ENCODE measurements at places on chromosomes 2 and 18. TPM values are rescaled to one million over a fixed set of nuclear protein-coding genes. Genes with fewer than 3 reads are reported as not detected.

GRCh38 chr2:12675352-12675795 is 41.4 kb upstream of the TRIB2 start:
- no peak for DNase-seq
- no peaks in the 10 kb centered on the region for H3K36me3 ChIP-seq
- no peak overlapping the region for H3K4me3 ChIP-seq
- H3K4me1 ChIP-seq = no peaks in the 10 kb centered on the region
- no peaks in the 10 kb centered on the region for H3K27me3 ChIP-seq

DNA sequence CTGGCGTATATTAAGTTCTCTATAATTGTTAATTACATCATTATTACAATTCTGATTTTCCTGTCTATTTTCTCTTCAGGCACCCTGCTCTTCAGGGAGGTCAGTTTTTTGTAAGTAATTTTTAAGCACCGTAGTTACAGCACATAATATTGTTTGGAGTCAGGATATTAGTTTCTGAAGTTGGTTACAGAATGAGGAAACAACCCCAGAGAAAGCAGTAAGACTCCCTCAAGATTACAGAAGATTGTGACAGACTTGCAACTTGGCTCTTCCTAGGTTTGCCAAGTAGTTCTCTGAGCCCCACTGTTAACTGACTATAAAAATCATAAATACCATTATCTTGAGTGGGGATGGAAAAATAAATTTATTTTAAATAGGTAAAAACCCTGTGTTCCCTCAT is 921 bp downstream of the RPE start:
- H3K4me1 ChIP-seq = no peaks in the 10 kb centered on the region
- DNase-seq = no peak
- no peaks in the 10 kb centered on the region for H3K36me3 ChIP-seq
- no peak overlapping the region for H3K27ac ChIP-seq
- H3K27me3 ChIP-seq = no peaks in the 10 kb centered on the region

DNA sequence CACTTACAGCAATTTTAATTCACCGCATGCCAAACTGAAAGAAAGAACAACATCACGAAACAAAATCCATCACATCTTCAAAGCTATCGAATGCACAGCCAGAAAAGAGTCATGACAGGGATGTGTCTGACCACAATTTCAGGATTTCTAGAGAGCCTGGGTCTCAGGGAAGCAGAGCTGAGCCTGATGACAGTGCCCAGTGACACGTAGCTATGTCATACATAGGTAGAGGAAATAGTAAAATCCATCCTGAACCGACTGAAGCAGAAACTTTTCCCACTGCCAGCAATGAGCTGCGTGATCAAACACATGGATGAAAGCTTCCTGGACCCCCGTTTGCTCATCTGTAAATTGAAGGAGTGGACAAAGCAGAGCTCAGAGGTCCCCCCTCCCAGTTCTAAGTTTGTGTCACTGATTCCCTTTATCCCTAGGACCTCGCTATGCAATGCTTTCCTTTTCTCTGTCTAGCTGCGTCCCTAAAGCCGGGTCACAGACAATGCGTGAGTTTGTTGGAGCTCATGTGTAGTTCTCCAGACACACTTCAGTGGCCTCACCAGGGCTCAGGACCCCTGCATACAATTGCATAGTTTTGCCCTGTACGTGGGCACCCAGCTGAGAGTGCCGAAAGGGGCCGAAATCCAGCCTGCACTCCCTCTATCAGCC is 37.6 kb downstream of the CCBE1 start:
- H3K27me3 ChIP-seq = no peaks in the 10 kb centered on the region
- no peak for DNase-seq
- H3K27ac ChIP-seq = no peak overlapping the region
- H3K4me3 ChIP-seq = no peak overlapping the region
- no peaks in the 10 kb centered on the region for H3K4me1 ChIP-seq
- H3K36me3 ChIP-seq = no peaks in the 10 kb centered on the region

The PSMA8 gene
- 2.9 TPM for total RNA-seq

The ME2 gene
- 59.4 TPM for total RNA-seq

DNA sequence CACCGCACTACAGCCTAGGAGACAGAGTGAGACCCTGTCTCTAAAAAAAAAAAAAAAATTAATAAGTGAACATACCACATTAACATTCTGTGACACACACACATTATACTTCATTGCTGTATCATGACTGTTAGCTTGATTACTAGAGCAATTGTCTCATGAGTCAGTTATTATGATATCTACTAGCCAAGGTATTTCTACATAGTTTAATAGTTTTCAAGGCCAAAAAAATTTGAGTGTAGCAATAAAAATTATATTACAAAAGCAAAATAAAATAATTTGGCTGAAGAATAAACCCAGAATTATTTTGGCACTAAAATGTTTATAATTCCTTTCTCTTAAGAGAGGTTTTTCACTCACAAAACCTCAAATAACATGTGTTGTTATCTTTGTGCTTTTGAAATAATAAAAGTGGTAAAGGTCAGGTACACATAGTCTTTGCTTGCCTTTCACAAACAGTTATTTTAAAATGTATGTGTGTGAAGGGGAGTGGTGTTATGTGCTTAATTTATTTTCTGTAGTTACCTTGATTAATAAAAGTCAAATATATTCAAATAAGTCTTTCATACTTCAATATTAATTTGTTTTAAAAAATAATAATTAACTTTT is 136.9 kb upstream of the SPOPL start:
- H3K36me3 ChIP-seq = no peaks in the 10 kb centered on the region
- H3K27ac ChIP-seq = no peak overlapping the region
- H3K4me1 ChIP-seq = no peaks in the 10 kb centered on the region
- no peaks in the 10 kb centered on the region for H3K27me3 ChIP-seq

- H3K4me3 ChIP-seq = no peak overlapping the region
- no peak for DNase-seq
- H3K4me1 ChIP-seq = no peaks in the 10 kb centered on the region
- no peak overlapping the region for H3K27ac ChIP-seq
- no peaks in the 10 kb centered on the region for H3K36me3 ChIP-seq
Measured at GRCh38 chr2:11285499-11285898, 58.9 kb downstream of the ROCK2 start.
